ENCODE measurements at places on chromosomes 11 and 22.

- DNase-seq = no peak
Measured at GRCh38 chr11:85318573-85318972, 308.6 kb downstream of the DLG2 start.

DNA sequence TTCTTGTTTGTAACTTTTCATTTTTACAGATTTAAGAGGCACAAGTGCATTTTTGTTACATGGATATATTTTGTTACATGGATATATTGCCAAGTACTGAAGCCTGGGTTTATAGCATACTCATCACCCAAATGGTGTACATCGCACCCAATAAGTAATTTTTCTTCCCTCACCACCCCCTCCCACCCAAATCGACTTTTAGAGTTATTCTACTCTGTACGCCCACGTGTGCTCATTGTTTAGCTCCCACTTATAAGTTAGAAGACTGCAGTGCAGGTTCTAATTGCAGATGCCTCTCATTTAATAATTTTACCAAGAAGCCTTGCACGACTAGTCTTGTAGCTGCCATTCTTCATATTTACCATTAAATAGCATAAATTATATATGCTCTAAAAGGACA is 20.5 kb upstream of the VWA5A start:
- no peak for DNase-seq

GRCh38 chr11:73384872-73385689 is 8.9 kb downstream of the RELT start:
- DNase-seq = no peak

GRCh38 chr11:56916162-56916561 is 72.6 kb upstream of the OR5AK2 start:
- DNase-seq = no peak

DNA sequence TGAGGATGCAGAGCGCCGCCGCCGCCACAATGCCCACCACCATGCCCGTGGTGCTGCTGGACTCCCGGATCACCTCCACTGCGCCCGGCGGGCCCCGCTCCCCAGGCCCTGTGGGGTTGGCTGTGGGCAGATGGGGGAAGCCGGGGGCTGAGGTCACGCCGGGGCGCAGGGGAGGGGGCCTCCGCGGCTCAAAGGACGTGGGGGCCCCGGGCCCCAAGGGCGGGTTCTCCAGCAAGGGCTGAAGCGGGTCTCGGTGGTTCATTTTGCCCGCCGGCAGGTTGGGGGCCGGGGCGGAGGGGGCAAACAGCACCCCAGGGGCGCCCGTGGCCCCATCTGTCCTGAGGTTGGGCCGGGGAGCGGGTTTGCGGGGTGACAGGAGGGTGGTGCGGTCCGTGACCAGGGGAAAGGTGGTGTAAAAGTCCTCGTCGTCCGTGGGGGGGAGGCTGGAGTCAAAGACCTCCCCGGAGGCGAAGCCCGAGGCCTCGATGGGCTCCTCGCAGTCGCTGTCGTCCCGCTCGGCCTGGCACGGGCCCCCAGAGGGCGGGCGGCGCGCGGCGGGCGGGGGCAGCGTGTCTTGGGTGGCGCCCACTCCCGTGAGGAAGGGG is 16.5 kb downstream of the SLC22A12 start:
- DNase-seq = no peak

- no peak for DNase-seq
Measured at GRCh38 chr11:86490582-86490981, 115.9 kb downstream of the CCDC81 start.

GRCh38 chr22:41813726-41814410 is 13.4 kb downstream of the CCDC134 start:
- no peak for DNase-seq

GRCh38 chr11:74696500-74696899 is 34.7 kb downstream of the CHRDL2 start:
- no peak for DNase-seq

- DNase-seq = no peak
Measured at GRCh38 chr11:73291781-73292524, 16.1 kb upstream of the ARHGEF17 start.

DNA sequence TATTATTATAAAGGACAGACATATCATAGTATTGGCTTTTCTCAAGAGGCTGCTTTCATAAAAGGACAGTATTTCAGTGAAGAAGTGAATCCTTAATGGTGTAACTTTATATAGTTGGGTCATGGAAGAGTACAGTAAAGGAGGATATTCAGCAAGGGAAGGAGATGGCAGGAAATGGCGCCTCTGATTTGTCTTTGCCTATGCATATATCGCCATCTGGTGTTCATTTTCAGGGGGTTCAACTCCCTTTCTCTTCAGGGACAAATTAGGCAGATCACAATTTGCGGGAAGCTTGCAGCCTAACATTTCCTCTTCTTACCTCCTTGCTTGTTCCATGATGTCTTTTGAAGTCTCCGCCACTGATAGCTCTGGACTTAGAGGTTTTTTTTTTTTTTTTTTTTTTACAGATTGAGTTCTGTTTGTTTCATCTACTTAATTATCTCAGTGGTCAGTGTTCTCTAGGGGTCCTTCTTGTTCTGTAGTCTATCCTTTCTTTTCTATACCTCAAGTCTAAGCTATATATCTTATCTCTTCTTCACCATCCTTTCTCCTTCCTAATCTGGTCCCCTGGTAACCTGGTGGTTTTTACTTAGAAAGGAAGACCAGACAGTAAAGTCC is 21.8 kb upstream of the RRM1 start:
- DNase-seq = no peak

DNA sequence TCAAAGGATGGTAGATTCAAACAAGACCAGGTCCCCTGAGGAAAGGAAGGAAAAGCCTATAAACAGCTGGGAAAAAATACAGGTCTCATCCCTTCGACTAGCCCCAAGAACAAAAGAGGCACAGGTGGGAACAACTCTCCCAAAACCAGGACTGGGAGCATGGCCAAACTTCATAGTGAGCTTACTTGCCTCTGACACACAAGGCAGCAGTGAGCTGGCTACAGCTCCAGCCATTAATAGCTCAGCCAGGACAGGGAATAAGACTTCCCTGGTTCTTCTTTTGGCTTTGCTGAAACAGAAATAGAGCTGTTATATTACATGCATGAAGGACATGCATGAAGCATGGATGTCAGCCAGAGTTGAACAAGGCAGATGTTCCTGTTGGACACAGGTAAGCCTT is at the start of gene OR10A2:
Gene OR10A2 (plus strand): TSS at position 97 of the 400 bp plus-strand sequence. CDS start 6,698 bp downstream, outside the sequence.
- DNase-seq = no peak

Measured in H1 (cell line).